ENCODE measurements at places on chromosomes 3 and 15.

DNA sequence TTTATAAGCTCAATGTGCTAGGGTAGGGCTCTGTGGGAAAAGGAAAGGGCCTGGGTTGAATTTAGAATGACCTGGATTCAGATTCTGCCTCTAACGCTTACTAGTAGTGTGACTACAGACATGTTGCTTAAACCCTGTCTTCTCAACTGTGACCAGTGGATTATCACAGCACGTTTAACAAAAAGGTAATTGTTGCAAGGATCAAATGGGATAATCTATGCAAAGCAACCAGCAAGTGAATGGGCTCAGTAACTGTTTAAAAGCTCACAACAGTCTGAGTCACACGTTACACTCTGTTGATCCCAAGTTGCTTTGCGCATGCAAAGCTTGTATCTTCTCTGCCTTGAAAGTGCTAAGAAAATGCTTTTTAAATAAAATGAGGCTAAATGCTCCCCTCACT is 236.5 kb downstream of the IL20RB start:
- no peak overlapping the region for H3K27ac ChIP-seq
- no peak for DNase-seq
- no peak overlapping the region for H3K4me3 ChIP-seq

GRCh38 chr3:15495461-15496340 is 25.8 kb downstream of the COLQ start:
- H3K4me3 ChIP-seq = no peak overlapping the region
- H3K36me3 ChIP-seq = no peaks in the 10 kb centered on the region
- H3K27me3 ChIP-seq = no peaks in the 10 kb centered on the region

GRCh38 chr3:78659386-78659987 is 1108.3 kb downstream of the ROBO1 start:
- H3K27me3 ChIP-seq = no peaks in the 10 kb centered on the region
- no peaks in the 10 kb centered on the region for H3K36me3 ChIP-seq
- H3K27ac ChIP-seq = no peak overlapping the region
- no peaks in the 10 kb centered on the region for H3K4me1 ChIP-seq

DNA sequence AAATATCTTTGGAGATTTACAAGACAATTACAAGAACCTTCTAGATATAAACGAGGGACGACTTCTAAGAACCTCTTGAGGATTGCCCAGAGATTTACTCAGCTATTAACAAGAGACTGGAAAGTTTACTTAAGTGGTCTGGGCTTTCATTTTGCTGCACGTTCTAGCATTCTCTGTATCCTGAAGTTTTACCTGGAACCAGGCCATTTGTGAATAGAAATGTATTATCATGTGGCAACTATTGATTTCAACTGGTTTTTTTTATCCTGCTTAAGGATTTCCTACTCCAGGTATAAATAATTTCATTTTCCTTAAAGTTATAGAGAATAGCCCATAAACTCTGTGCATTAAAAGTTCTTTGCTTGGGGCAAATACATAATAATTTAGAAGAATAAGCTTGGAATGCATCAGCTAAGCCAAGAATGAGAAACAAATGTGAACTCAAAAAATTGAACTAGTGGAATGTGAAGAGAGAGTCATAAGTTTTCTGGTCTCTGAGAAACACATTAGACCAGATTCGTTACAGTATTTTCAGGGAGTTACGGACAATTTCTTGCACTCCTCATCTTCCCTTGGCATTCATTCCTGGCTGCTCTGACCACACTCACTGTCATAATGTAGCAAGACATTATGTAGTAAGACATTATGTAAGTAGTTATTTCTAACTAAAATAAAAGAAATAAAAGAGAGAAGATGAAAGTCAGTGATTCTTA is 1.3 kb downstream of the AQP9 start:
- no peak overlapping the region for H3K4me3 ChIP-seq
- H3K27me3 ChIP-seq = no peaks in the 10 kb centered on the region
- H3K4me1 ChIP-seq = no peaks in the 10 kb centered on the region
- no peaks in the 10 kb centered on the region for H3K36me3 ChIP-seq
- H3K27ac ChIP-seq = no peak overlapping the region

DNA sequence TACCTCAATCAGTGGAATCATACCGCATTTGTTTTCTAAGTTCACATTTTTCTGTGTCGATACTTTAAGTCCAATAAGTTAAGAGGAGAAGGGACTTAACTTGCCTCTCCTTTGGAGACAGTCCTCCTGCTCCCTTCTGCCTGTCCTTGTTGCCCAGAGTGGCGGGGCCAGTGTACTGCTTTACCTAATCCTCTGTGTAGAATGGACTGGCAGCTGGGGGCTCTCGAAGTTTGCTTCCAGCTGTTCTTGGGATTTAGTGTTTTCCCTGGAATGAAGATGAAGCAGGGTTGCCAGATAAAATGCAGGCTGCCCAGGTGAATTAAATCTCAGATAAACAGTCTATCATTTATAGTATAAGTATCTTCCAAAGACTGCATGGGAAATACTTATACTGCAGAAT is 287.6 kb upstream of the C2CD4B start:
- no peaks in the 10 kb centered on the region for H3K4me1 ChIP-seq
- H3K27ac ChIP-seq = no peak overlapping the region

DNA sequence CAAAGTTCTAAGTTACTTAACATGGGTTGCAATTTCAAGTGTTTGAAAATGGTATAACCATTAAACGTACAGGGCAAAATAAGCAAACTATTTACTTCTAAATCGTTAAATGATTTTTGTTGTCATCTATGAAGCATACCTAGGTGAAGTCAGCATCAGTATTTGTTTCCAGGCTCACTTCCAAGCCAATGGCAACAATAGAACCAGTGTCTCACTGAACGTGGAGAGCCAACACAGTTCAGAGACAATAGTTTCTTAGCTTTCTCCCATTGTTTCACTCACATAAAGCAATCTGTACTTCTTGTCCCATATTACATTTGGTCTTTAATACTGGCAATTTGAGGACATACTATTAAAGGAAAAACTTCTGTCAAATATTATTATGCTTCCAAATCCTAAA is 397.2 kb downstream of the MECOM start:
- H3K27ac ChIP-seq = no peak overlapping the region
- H3K4me3 ChIP-seq = no peak overlapping the region
- no peak for DNase-seq
- no peaks in the 10 kb centered on the region for H3K27me3 ChIP-seq

GRCh38 chr3:33392703-33393125 is 47.5 kb downstream of the UBP1 start:
- no peak overlapping the region for H3K27ac ChIP-seq
- no peaks in the 10 kb centered on the region for H3K36me3 ChIP-seq

- H3K27me3 ChIP-seq = no peaks in the 10 kb centered on the region
- DNase-seq = no peak
- H3K4me3 ChIP-seq = no peak overlapping the region
- no peak overlapping the region for H3K27ac ChIP-seq
- no peaks in the 10 kb centered on the region for H3K36me3 ChIP-seq
- no peaks in the 10 kb centered on the region for H3K4me1 ChIP-seq
Measured at GRCh38 chr3:150292891-150293290, 115.2 kb upstream of the TSC22D2 start.
